Activated naive CD8-positive, alpha-beta T cell treated with anti-CD3 and anti-CD28 coated beads for 36 hours (primary cell): ENCODE measurements at places on chromosomes 6 and 20.

GRCh38 chr6:20411953-20412681, 10.4 kb downstream of the E2F3 start:
- DNase-seq = no peak

- no peak for DNase-seq
Measured at GRCh38 chr20:63096681-63097335, 90.0 kb upstream of the BHLHE23 start.

DNA sequence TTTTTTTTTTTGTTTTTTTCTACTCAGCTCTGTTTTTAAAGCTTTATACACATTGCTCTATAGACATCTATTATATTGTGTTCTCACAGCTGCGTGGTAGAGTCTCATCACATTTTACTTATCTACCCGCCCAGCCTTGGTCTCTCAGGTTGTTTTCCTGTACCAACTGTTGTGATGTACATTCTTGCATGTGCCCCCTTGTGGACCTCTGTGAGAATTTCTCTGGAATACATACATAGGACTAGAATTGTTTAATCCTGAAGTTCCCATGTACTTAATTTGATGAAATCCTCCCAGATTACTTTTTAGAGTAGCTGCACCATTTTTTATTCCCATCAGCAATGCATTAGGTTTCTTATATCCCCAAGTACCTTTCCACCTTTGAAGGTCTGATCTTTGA, 40.4 kb upstream of the TINAG start:
- DNase-seq = no peak

GRCh38 chr6:125811259-125811658, 20.5 kb downstream of the NCOA7 start:
- DNase-seq = no peak

DNA sequence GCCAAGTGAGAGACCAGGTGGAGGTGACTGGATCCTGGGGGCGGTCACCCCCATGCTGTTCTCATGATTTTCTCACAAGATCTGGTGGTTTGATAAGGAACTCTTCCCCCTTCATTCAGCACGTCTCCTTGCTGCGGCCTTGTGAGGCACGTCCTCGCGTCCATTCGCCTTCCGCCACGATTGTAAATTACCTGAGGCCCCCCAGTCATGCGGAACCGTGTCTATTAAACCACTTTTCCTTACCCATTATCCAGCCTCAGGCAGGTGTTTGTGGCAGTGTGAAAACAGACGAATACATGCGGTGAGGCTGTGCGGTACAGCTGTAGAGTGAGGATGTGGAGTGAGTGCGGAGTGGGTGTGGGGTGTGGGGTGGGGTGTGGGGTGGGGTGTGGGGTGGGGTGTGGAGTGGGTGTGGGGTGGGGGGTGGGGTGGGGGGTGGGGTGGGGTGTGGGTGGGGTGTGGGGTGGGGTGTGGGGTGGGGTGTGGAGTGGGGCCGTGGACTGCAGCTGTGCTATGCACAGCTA, 12.1 kb upstream of the NTSR1 start:
- DNase-seq = no peak

DNA sequence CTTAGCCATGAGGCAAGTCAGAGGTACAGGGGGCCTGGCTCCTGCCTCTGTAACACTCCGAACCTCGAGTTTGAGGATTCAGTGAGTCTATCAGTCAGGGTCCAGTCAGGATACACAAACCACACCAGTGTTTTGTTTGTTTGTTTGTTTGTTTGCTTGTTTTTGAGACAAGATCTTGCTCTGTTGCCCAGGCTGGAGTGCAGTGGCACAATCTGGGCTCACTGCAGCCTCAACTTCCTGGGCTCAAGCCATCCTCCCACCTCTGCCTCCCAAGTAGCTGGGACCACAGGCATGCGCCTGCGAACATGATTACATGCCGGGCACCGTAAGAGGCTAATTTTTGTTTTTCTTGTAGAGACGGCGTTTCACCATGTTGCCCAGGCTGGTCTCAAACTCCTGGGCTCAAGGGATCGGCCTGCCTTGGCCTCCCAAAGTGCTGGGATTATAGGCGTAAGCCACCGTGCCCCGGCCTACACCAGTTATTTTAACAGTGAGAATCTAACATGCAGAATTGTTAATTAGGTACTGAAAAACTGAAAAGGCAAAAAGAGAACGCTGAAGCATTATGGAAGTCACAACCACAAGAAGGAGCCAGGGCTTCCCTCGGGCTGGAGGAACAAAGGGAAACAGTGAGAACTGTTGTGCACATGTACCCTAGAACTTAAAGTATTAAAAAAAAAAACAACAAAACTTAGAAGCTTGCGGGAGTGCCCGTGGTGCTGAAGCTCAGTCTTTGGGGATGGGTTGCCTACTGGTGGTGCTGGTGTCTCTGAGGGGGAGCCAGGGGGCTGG, 40.4 kb downstream of the SRSF3 start:
- no peak for DNase-seq

GRCh38 chr6:32905078-32905477, 35.8 kb downstream of the HLA-DMB start:
- no peak for DNase-seq

DNA sequence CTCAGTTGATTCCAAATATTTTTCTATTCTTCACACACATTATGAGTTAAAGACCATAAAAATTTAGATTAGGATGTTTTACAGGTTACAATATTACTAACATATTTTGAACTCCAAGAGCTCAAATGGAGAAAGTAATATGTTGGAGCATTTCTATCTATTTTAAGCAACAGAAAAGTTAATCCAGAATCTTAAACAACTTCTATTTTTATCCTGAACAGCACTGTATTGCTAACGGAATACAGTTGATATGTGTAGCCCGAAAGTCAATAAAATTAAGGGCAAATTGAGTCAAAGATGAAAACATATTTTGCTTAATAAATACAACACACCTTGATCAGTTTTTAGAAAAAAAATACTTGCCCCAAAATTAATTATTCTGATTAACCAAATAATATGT, 97.4 kb downstream of the ME1 start:
- DNase-seq = no peak

DNA sequence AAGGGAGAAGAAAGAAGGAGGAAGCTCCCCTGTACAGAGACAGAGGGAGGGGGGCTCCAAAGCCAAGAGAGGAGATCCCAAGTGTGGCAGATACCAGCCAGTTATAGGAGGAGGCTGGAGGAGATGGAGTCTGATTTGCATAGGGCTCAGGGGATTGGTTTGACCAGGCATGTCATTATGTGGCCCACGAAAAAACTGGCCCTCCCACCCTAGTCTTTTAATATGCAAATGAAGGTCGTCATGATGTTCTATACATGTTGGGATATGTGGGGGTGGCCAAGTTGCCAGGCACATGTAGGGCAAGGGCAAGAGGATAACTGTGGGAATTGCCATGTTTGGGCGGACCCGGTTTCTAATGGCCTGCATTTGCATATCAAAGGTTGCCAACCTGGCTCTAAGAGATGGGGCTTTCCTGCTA, 17.6 kb upstream of the ZFP64 start:
- no peak for DNase-seq

- no peak for DNase-seq
Measured at GRCh38 chr6:27250277-27251111, 3.0 kb downstream of the PRSS16 start.

GRCh38 chr6:111651185-111652034, 45.7 kb upstream of the TRAF3IP2 start:
- no peak for DNase-seq

GRCh38 chr6:140744659-140745320, 1370.3 kb upstream of the CITED2 start:
- DNase-seq = no peak

- DNase-seq = peak; percentile 69
Measured at GRCh38 chr6:12051861-12052368, 39.8 kb downstream of the HIVEP1 start.

- no peak for DNase-seq
Measured at GRCh38 chr20:5586720-5587119, 163.5 kb upstream of the SHLD1 start.

DNA sequence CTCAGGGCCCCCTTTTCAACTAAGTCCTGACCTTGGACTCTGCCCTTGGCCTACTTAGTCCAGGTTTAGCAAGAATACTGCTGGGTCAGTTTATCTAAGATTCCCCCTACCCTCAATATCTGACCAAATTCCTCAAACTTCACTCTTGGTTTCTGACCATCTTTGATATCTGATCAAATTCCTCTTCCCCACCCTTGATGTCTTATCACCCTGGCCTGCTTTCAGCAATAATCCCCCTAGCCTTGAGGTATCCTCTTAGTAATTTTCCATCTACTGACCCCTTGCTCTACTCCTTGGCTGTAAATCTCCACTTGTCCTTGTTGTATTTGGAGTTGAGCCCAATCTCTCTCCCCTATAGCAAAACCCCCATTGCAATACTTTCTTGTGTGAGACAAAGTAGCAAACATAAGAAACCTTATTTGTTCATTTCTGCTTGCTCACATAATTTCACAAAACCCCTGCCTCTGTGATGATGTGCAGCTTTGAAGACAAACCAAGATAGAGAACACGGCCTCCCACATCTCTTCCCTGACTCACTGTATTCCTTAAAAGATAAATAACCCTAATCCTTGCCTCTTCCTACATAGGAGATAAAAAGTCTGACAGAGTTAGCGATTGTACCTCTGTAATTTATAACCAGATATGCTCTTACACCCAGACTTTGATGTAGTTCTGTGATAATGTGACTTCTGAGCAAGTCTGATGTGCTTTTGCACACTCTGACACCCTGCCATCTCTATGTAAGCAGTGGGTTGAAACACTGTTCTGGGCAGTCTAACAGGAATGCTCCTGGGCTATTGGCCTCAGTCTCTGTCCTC, 13.8 kb upstream of the IYD start:
- no peak for DNase-seq

DNA sequence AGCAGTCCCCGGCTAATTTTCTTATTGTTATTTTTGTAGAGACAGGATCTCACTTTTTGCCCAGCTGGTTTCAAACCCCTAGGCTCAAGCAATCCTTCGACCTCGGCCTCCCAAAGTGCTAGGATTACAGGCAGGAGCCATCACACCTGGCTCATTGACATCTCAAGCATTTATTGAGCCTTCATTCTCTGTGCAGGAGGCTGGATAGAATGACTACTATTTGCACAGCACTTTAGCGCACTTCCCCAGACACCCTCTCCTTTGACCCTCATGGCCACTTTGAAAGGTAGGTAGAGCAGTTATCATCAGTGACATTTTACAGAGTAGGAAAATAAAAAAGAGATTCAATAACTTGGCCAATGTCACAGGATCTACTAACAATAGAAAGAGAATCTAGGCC, 124.0 kb upstream of the STXBP5 start:
- no peak for DNase-seq

DNA sequence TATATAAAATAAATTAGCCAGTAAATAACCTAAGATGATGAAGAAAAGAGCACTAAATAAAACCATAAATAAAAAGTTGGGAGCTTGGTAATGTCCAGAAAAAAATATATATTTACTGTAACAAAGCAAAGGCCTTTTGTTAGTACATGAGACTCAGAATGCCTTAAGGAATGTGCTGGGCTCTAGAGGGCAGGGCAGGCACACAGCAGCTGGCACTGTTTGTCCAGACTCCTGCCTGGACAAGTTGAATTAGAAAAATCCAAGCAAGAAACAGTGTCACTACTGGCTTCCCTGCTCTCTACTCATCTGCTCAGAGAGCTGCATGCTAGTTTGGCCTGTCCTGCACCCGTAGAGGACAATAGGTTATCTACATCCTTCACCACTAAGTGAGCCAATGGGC, 8.8 kb downstream of the DEFB129 start:
- no peak for DNase-seq

- DNase-seq = no peak
Measured at GRCh38 chr6:156776470-156776839, 723 bp upstream of the ARID1B start.

DNA sequence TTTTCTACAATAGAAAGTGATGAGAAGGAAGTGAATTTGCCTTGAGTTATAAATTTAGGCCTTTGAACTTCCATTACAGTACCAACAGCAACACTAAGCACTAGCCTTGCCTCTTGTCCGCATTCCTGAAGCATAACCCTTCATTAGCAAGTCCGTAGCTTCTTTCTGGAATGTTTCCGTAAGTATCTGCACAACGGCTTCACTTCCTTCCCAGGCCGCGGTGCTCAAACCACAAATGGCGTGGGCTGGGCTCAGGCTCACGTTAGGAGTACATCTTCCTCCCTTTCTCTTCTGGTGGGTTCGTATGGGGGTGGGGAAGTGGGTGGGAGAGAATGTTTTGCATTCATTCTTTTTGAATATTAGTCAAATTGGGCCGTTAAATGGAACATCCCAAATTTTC, 193.8 kb upstream of the SNX9 start:
- no peak for DNase-seq

- DNase-seq = no peak
Measured at GRCh38 chr6:93293872-93294271, 125.5 kb downstream of the EPHA7 start.

DNA sequence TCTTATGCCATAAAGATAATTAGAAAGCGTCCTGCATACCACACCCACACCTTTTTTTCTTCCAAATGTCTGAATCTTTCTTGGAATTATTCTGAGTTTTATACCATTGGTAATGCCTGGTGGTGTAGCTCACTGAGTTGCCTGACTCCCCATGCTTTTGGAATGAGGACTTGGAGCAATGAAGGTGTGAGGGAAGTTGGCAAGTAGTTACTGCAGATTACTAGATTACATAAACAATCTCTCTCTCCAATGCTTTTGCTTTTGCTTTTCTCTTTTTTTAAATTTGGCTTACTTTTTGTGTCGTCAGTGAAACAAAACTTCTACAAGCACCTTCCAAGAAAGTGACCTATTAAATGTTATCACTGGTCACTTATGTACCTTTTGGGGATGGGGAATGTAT, 406.1 kb upstream of the SOX4 start:
- DNase-seq = no peak

GRCh38 chr6:56580271-56580670, 62.4 kb downstream of the DST start:
- no peak for DNase-seq

DNA sequence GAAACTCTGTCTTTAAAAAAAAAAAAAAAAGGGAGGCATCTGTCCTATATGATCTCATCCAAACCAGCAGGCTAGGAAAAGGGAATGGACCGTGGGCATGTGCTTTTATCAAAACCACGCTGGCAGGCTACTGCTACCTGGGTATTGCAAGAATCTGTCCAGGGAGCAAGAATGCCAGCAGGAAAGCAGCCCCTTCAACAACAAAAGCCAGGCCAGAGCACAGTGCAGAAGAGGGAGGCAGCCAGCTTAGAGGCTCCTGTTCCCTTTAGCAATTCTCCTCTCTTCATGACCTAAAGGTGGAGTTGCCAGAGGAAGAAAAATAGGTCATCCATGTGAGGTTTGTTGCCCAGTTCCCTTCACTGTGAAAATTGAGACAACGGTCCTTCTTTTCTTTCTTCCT, 18.2 kb downstream of the TBC1D20 start:
- no peak for DNase-seq

DNA sequence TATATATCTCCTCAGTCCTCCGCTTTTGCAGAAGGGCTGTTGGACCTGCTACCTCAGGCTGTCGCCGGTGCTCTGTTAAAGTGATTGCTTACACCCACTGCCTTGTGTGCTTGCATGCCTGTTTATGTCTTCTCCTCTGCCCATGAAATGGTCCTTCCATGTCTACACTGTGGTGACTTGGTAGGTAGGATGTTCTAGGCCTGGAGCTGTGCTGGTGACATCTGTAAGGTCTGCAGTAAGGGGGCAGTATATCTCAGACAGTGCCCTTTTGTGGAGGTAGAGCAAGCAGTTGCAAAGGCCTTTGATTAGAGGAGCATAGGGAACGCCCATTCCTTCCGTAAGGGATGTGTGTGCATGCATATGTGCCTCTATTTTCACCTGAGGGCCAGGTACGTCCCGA, 40.3 kb downstream of the VAPB start:
- DNase-seq = no peak

GRCh38 chr20:22904386-22904785, 130.7 kb upstream of the SSTR4 start:
- DNase-seq = no peak
